ENCODE measurements at places on chromosomes 2 and 18. TPM values are rescaled to one million over a fixed set of nuclear protein-coding genes. Genes with fewer than 3 reads are reported as not detected.

Gene LHCGR
- 0.67 TPM for polyA plus RNA-seq

Gene CNGA3
- 7.5 TPM for polyA plus RNA-seq

Gene ITGAV
- 42.8 TPM for polyA plus RNA-seq

Gene C1QL2
- polyA plus RNA-seq = 0.48 TPM

Gene LYPD1
- polyA plus RNA-seq = 133 TPM

Gene UCN
- 4.0 TPM for polyA plus RNA-seq

GRCh38 chr2:53452957-53453748 lies 314.5 kb upstream of the CHAC2 start:
- DNase-seq = peak; percentile 28

- no peak for DNase-seq
Measured at GRCh38 chr2:197516393-197516761, 511 bp downstream of the MOB4 start.

DNA sequence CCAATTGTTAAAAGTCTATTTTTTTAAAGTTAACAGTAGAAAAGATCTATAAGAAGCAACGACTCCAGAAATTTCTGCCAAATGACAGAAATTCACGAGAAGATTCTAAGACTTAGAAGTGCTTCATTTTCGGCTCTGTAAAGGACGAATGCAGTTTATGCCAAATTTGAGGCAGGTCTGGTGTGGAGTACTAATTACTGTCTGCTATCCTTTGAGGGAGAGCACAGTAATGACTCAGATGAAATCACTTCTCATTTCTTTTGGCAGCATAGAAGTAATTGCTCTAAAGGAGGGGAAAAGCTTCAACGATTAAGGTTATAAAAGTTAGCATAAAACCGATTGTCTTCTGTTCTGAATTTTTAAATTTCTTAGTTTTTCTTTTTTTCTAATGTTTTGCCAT lies 11.4 kb downstream of the G6PC2 start:
- DNase-seq = no peak

- DNase-seq = no peak
Measured at GRCh38 chr2:176471949-176472348, 202.7 kb downstream of the MTX2 start.

DNA sequence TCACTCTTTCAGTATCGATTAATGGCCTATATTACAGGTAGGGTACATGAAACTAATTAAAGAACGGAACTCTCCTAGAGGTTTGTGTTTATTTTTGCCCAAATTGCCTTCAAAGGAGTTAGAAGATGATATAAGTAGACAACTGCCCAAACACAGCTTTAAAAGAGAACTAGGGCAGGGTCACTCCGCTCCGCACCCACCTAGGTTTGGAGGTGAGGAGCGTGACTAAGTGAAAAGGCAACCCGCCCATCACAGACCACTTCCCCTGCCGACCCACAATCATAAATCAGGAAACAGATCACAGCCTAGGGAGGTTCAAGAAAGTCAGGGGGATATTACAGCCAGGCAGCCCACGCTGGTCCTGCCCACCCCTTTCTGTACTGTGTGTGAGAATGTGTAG lies 166.7 kb downstream of the C1D start:
- DNase-seq = no peak

DNA sequence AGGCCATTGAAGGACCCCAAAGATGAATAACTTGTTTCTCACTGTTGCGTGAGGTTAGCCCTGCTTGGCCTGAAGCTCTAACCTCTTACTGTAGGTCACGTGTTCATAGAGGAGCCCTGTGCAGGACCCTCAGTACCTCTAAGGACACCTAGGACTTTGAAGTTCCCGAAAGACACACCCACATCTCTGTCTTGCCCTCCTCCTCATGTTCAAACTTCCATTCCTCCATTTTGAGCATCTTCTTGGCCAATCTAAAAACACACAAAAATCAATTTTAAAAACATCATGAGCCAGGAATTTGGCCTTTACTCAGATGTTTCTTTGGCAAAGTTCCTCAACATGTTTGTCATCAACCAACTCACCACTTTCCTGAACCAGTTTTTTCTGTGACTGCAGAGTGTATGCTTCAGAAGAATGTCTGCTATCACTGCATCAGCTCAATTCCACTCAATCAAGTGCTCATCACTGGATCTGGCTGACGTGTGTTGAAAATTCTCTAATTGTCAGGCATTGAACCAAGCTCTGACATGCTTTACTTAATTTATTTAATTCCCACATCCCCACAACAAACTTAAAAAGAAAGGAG lies 101.6 kb downstream of the AP1S3 start:
- DNase-seq = no peak

DNA sequence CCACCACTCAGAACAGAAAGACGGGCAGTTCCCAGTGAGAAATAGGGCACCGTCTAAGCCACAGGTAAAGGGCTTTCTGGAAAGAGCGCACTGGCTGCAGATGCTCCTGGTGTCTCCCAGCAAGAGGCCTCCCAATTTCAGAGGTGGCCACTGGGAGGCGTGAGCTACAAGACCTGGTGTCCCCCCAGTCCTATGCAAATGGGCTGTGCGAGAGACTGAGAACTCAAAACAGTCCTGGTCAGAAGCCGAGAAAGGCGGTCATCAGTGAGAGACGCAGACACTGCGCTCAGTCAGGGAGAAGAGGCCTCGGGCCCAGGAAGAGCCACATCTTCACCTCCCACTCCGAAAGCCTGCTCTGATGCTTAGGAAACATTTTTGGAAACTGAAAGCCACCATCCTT lies 179.5 kb downstream of the EIPR1 start:
- DNase-seq = no peak

Measured in spinal cord (tissue), 10 donors.